ENCODE measurements at places on chromosomes 2 and 18. TPM values are rescaled to one million over a fixed set of nuclear protein-coding genes. Genes with fewer than 3 reads are reported as not detected.

DNA sequence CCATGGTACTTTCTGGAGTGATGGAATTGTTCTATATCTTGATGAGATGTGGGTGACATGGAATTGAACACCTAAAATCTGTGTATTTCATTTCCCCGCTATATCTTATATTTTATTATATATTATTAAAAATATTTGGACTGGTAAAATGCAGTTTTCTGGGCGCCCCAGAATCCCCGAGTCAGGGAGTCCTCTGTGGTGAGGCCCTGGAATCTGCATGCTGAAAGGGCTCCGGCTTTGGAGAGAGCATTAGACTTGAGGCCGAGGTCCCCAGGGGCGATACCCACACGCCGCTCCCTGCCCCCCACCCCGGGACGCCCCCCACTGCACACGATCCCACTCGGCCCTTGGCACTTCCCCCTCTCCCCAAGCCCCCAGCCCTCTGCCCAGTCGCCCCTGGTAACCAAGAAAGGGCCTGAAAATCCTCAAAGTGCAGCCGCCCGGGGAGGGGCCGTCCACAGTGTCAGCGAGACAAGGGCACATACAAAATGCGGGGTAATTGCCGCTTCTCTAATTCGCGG is 126.0 kb downstream of the ZFP36L2 start:
- no peak for DNase-seq

- no peak for DNase-seq
Measured at GRCh38 chr2:129008881-129009554, 690.4 kb upstream of the HS6ST1 start.

DNA sequence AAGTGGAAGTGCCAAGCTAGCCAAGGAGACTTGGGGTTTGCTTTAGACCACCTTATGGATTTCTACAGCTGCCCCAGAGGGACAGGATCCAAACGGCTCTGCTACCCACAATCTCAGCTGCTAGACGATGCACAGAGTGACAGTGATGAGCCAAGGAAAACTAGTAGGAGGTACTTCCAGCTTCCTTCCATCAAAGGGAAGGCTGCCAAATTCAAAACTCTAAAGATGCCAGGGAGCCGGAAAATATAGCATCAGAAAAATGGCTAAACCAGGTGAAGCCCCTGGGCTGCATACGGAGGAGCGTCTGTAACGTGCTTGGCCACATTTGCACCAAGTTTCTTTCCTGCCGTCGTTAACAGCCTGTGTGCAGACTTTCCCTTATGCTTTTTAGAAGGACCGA is 245.5 kb upstream of the ZNF521 start:
- no peak for DNase-seq

Gene ST6GAL2
- total RNA-seq: not detected

Gene HAAO
- total RNA-seq: not detected

GRCh38 chr2:239146011-239146641 is 254.7 kb downstream of the HDAC4 start:
- DNase-seq: no peak

- no peak for DNase-seq
Measured at GRCh38 chr18:35121531-35121930, 80.3 kb downstream of the MAPRE2 start.

- DNase-seq: no peak
Measured at GRCh38 chr2:157936406-157936805, 60.3 kb upstream of the ACVR1 start.

GRCh38 chr2:177869912-177870311 is 202.7 kb downstream of the PDE11A start:
- no peak for DNase-seq

- DNase-seq: no peak
Measured at GRCh38 chr2:230691005-230691647, 21.5 kb upstream of the CAB39 start.

GRCh38 chr18:37019157-37019827 is 190.4 kb downstream of the KIAA1328 start:
- DNase-seq: no peak

GRCh38 chr2:156017341-156017885 is 315.1 kb downstream of the NR4A2 start:
- no peak for DNase-seq

DNA sequence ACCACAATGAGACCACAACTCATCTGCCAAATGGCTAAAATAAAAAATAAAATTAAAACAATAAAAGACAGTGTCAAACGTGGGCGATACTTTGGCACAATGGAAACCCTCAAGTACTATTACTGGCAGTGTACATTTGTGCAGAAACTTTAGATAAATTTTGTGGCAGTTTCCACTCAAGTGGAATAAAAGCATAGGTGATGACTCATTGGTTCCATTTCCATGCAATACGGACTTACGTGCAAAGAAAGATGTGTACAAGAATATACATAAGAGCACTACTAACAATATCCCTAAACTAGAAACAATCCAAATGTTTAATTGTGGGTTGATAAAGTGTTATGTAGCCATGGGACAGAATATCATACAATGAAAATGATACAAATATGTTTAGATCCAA is 259.0 kb upstream of the HNMT start:
- no peak for DNase-seq

DNA sequence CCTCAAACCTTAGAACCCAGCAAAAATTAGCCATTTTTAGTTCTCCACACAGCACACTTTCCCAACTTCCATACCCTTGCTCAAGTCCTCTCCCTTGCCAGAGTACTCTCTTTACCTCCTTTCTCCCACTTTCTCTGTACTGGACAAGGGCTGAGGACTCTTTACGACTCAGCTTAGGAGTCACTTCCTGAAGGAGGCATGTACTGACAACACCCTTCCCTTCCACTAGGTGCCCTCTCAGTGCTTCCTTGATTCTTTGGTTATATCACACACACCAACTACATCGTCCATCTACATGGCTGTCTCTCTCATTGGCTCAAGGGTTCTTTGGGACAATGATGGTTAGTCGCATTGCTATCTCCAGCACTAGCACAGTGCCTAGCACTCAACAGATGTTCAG is 5.2 kb upstream of the C18orf63 start:
- no peak for DNase-seq

Gene RAB17
- not detected for total RNA-seq

Gene SPDYA
- 12.7 TPM for total RNA-seq

Gene RGPD3
- total RNA-seq: 0.11 TPM

DNA sequence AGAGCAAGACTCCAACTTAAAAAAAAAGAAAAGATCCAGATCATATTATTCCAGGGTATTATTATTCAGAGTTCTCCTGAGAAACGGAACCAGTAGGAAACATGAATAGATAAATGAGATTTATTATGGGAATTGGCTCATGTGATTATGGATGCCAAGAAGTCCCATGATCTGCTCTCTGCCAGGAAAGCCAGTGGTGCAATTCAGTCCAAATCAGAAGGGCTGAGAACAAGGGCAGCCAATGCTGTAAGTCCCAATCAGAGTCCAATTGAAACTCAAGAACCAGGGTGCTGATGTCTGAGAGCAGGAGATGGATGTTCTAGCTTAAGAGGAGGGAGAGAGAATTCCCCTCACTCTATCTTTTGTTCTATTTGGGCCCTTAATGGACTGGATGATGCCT is 7.8 kb downstream of the SCYGR2 start:
- DNase-seq: no peak

DNA sequence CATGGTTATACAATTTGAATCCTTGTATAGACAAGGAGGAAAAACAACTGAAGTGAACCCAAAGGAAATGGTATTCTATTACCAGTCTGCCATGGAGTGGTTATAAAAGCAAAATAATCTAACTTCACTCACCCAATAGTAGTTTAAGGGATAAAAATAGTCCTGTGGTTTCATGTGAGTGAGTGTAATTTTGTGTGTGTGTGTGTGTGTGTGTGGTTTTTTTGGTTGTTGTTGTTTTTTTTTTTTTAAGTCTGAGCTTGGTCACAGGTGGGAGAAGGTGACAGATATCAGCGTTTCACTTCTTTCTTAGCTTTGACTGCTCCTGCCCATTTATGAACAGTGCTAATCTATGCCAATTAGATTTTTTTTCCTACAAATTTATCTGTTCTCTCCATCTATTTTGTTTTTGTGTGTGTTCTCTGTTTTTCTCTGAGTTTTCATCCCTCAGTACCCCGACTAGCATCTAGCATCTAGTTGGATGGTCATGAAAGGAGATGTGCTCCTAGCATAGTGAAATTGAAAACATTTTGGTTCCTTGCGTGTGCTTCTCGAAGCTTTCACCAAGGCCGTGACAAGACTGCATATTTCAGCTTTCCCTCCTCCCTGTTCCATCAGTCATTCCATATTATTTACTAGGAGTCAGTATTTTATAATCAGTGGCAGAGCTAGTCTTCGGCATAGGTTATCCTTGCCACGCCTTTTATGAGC is 200.1 kb upstream of the DTNA start:
- DNase-seq: no peak

- no peak for DNase-seq
Measured at GRCh38 chr18:69586537-69586936, 185.8 kb downstream of the DOK6 start.

Gene PDE11A
- total RNA-seq: not detected

DNA sequence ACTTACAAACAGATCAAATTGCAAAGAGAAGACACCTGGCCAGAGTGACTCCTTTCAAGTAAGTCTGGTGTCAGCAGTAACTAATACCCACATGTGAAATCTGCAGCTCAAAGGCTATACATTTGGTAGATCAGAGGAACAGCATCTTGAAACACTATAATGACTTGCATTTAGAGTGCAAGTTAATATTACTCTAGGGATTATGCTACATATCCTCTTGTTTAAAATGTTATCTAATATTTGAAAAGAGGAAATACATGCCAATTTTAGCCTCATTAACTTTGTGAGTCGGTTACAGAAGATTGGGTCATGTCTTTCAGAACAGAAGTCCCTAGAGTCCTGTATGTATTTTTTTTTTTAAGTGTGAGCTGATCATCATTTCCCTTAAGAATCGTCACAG is 15.2 kb downstream of the LANCL1 start:
- no peak for DNase-seq

DNA sequence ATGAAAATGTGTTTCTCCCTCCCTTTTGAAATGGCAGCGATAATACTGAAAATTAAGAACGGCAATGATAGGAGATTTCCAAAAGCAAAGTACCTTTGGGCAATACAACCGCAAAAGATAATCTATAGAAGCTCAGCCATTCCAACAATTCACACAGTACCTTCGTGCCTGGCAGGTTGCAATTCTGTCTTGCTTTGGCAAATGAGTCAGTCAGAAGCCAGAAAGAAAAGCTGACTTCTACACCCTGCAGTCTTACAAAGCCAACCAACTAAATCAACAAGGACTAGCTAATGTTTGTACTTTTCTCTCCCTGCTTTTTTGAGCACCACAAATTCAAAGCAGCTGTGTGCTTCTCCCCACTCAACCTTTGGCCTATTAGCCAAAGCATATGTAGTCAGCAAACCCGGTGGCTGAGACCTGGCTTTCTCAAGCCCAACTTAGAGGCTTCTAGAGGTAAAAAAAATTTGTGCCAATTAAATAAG is 25.7 kb upstream of the ID2 start:
- no peak for DNase-seq

- DNase-seq: no peak
Measured at GRCh38 chr2:157329524-157329923, 3.9 kb upstream of the ERMN start.

GRCh38 chr2:205684871-205685313 is 2.6 kb downstream of the NRP2 start:
- DNase-seq: no peak

GRCh38 chr2:174546519-174547506 is 50.8 kb downstream of the WIPF1 start:
- DNase-seq: no peak

- DNase-seq: no peak
Measured at GRCh38 chr18:11887328-11888128, 20.6 kb downstream of the MPPE1 start.

Gene RBKS
- total RNA-seq: 3.0 TPM

DNA sequence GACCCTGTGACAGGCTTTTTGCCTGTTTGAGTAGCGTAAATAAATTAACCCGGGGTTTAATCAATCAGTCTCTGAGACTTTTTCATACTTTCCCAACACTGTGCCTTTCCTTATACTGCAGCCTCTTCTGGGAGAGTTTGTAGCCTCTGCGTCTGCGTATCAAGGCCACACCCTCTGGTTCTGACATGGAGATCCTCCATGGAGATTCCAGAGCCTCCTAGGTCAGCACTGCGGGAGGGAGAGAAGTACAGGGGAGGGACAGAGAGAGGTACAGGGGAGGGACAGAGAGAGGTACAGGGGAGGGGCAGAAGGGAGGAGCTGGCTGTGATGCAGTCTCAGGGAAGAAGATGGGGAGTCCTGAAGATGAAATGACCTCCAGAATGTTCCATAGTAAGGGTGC is 166.0 kb downstream of the ARL4C start:
- DNase-seq: no peak
